Thoracic aorta (tissue), 2 donors: ENCODE measurements at places on chromosomes 3 and 15. TPM values are rescaled to one million over a fixed set of nuclear protein-coding genes. Genes with fewer than 3 reads are reported as not detected.

- DNase-seq, result no peak
Observed at GRCh38 chr3:197256836-197257444, 41.5 kb downstream of the DLG1 start.

DNA sequence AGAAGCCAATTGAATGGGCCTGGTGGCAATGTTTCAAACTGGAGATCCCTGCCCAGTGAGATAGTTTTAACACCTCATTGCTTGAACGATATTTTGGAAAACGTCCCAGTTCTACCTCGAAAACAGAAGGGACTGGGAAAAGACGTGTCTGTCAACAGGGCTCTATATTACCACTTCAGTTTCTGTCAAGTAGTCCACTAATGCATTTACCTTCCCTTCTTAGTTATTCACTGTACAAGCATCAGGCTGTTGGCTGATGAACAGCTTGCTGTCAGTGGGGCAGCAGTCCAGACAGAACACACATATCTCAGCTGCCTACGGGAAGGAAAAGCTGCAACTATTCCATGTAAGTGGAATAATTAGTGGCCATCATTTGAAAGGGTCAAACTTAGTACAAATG lies 794.7 kb upstream of the GBE1 start:
- DNase-seq, result no peak

GRCh38 chr3:138842483-138843188 lies 7.9 kb upstream of the PIK3CB start:
- DNase-seq, result no peak

The TMC3 gene
- total RNA-seq, result not detected

The CMTM8 gene
- total RNA-seq, result 2.8 TPM

The CMTM7 gene
- total RNA-seq, result 21.5 TPM

The SEMA3B gene
- 53.6 TPM for total RNA-seq

- no peak for DNase-seq
Observed at GRCh38 chr15:48624700-48625099, 20.8 kb downstream of the FBN1 start.

GRCh38 chr15:96992817-96993216 lies 662.3 kb downstream of the NR2F2 start:
- no peak for DNase-seq

The LRRC3B gene
- total RNA-seq, result not detected

- no peak for DNase-seq
Observed at GRCh38 chr3:100060685-100061484, 53.4 kb downstream of the FILIP1L start.

- no peak for DNase-seq
Observed at GRCh38 chr3:120775411-120775810, 32.9 kb downstream of the GTF2E1 start.

The DNAJA4 gene
- 28.9 TPM for total RNA-seq

The BTLA gene
- total RNA-seq, result not detected

GRCh38 chr3:56365905-56366640 lies 102.2 kb downstream of the ERC2 start:
- no peak for DNase-seq

- no peak for DNase-seq
Observed at GRCh38 chr3:133016838-133017309, 21.3 kb upstream of the TMEM108 start.

The FAM81A gene
- 0.71 TPM for total RNA-seq

GRCh38 chr15:93366387-93367100 lies 277.5 kb upstream of the RGMA start:
- DNase-seq, result no peak

GRCh38 chr3:175421902-175422301 lies 562.8 kb downstream of the NAALADL2 start:
- no peak for DNase-seq

- DNase-seq, result no peak
Observed at GRCh38 chr3:197269024-197269423, 29.4 kb downstream of the DLG1 start.

GRCh38 chr3:64079369-64080150 lies 56.3 kb upstream of the PSMD6 start:
- no peak for DNase-seq

GRCh38 chr3:194323785-194324735 lies 27.1 kb downstream of the CPN2 start:
- no peak for DNase-seq

The RTP4 gene
- total RNA-seq, result not detected

DNA sequence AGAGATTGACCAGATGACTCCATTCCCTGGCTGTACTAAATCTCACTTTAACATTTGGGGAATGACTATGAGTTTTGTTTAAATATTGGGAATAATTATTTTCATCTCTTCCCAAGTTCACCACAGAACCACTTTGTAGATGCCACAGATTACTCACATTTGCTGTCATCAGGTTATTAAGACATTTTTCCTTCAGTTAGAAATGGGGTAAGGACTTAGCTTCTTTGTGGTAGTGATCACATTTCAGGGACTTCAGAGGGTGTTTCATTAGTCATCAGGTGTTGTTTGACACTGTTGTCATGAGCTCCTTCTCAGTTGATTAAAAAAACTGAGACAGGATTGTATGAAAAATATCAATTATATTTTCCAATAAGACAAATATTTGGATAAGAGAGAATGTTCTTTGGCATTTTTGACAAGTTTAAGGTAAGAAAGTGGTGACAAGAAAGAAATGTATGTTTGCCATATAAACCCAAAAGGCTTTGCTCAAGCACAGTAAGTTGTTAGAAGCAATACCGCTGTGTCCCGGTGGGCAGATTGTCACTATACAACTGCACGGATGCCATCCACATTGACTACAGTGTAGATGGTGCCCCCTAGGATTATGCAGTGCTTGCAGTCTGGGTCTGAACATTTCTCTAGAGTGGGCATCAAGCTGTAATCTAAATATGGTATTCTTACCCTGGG lies 22.3 kb downstream of the FBXL2 start:
- no peak for DNase-seq

GRCh38 chr3:53254509-53255422 lies 1.1 kb downstream of the TKT start:
- no peak for DNase-seq

GRCh38 chr15:74855857-74856256 lies 12.9 kb upstream of the ULK3 start:
- no peak for DNase-seq

GRCh38 chr3:40169983-40170382 lies 139.5 kb upstream of the EIF1B start:
- no peak for DNase-seq

- DNase-seq, result no peak
Observed at GRCh38 chr3:53650424-53650823, 156.0 kb downstream of the CACNA1D start.

The SOX2 gene
- not detected for total RNA-seq

The PATL2 gene
- total RNA-seq, result 1.1 TPM
